ENCODE measurements at places on chromosomes 11 and 22.
A peak's percentile ranks its signal among the peaks of the same experiment; 100 is the strongest.

DNA sequence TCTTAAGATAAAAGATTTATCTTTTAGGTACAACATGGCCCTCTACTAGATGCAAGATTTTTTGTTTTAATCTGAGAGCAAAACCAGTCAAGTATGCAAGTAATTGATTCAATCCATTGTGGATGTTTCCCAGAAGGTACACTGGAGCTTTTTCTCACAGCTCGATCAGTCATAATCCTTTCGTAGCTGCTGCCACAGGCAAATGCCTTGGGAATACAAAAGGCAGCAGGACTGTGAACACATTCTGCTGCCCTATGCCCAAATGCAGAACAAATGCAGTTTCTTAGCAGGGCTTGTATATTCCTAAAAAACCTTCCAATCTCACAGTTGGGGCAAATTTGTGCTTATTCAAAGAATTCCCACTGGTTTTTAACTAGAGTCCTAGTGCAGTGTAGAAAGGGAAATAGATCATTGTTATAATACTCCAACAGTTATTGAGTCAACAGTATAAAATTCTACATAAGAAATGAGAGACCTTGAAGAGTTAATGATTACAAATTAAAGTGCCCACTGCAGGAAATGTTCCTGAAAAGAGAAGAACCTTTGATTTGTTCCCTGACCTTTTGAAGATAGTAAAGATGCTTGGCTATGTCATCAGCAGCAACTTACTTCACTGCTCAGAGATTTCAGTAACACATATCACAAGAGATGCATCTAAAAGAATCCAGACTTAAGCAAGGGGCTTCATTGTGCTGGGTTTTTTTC, 14.1 kb downstream of the LPXN start:
- ATAC-seq: no peak

GRCh38 chr11:108975026-108975425, 310.2 kb downstream of the DDX10 start:
- no peak for ATAC-seq

DNA sequence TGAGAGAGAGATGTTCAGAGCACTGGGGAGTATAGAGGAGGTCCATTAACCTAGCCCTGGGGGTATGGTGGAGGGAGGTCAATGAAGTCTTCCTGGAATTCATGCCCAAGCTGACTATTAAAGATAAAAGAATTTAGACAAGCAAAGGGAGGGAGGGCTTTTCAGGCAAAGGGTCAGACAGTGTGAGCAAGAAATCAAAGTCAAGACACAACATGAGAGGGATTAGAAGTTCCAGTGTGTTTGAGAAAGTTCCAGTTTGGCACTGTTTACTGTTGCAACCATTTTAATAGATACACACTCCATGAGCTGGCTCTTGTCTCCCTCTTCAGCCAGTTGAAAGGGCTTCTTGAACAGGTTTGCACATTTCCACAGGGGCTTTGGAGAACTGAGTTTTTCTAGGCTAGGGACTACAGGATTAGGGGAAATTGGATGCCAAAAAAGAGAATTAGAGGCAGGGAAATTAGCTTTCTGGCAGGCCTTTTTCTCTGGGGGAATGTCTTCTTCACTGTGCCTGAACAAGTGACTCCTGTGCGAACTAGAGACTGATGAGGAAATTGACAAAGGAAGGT, 14.7 kb upstream of the NNMT start:
- no peak for ATAC-seq

DNA sequence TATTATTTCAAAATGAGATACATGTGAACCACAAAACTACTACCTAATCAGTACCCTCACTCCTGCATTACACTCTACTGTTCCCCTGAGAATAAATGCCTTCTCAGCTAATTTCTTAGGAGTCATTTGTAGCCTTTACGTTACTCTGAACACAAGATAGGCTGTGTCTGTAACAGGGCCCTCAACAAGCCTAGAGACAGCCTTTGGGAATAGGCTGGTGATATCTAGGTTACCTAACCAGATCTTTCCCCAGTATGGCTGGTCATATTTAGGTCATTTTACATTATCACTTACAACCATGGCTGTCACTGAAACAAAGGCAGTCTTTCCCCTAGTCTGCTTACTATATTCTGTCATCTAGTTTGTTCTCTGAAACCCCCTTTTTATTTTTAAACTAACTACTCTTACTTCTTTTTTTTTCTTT, 14.2 kb downstream of the ATM start:
- no peak for ATAC-seq

GRCh38 chr11:1042626-1043562, 6.4 kb upstream of the MUC6 start:
- ATAC-seq: no peak

- no peak for ATAC-seq
Observed at GRCh38 chr11:112113539-112114457, 27.1 kb downstream of the SDHD start.

- ATAC-seq: peak; percentile 71
Observed at GRCh38 chr11:110490886-110491285, 61.1 kb downstream of the FDX1 start.

DNA sequence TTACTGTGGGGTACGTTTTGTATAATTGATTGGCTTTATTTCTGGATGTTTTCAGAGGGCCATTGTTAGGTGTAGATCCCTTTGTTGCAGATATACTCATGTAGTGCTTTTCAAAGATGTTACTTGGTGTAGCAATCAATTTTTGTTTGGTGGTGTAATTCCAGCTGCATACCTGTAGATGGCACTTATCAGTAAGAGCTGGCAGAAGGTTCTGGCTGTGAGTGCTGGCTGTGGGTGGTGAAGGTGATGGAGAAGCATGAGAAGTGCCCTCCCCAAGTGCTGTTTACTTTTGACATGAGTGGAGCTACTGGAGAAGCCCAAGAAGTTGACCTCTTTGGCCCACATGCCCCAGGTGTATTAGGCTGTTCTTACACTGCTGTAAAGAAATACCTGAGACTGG, 1074.9 kb downstream of the FAM181B start:
- ATAC-seq: no peak

DNA sequence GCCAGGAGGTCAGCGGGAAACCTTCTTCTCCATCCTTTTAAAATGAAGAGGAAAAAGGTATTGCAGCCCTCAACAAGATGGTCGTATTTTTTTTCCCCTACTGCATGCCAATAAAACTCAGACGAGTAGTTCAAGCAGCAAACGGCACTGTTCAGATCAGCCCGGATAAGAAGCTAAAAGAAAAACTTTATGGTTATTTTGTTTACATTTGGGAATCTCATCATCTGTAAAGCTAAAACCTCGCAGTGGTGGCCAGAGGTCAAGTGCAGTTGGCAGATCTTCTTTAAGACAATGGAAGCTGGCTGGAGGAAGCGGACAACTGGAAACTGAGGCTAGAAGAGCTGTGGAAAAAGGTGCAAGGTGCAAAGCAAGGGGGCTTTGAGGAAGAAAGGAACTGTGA, 31.0 kb upstream of the CHRM4 start:
- no peak for ATAC-seq

DNA sequence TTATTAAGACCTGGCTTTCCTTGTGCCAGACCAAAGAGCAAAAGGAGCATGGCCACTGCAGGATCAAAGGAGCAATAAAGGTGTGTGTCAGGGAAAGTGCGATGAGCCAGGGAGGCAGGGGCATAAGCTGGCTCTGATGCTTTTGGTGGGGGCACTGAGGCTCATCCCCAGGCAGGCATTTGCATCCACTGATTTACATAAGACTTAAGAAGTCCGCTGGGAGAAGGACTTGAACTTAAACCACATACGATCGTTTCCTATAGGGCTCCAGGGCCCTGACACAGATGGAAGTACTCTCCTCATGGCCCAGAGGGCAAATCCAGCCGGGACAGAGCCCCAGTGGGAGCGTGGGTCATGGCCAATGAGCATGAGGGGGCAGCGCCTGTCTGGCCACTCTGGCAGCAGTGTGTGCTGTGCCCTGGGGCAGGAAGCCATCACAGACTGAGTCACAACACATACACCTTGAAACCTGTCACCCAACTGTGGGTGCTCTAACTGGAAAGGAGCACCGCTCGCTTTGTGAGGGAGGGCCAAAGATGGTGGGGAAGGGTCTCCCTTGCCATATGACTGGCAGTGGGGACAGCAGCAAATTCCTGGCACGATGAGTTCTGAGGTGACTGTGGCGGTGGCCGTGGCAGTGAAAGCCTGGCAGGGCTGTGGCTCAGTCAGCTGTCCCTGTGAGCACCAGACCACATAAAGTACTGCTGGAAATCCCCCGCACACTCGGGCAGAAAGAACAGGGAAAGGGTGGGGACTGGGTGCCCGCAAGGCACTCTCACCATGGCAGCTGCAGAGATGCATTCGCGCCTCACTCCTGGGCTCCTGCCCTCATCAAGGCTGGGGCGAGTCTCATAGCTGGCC, 79.4 kb upstream of the LMO1 start:
- no peak for ATAC-seq

- no peak for ATAC-seq
Observed at GRCh38 chr11:5865826-5866225, 8.3 kb upstream of the OR52E8 start.

GRCh38 chr22:48890693-48891554, 936.7 kb downstream of the BRD1 start:
- no peak for ATAC-seq

- ATAC-seq: peak; percentile 66
Observed at GRCh38 chr11:126415669-126416420, 60.4 kb downstream of the ST3GAL4 start.

DNA sequence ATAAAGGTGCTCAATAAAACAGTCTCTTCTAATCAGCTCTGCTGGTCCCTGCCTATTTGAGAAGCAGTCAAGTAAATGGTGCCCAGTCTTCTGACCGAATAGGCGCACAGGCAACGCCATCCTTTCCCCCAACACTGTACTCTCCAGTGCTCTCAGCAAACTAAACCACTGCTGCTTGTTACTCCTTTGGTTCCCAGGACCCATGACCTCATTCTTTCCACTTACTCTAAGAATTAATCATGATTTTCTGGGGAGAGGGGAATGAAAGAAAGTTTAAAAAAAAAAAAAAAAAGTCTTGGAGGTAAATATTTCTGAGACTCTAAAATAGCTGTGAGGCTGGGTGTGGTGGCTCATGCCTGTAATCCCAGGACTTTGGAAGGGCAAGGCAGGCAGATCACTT, 63.7 kb downstream of the SGSM3 start:
- ATAC-seq: no peak

GRCh38 chr11:75151346-75152047, 590 bp downstream of the SLCO2B1 start:
- no peak for ATAC-seq

GRCh38 chr11:134497586-134497985, 85.5 kb upstream of the B3GAT1 start:
- no peak for ATAC-seq

GRCh38 chr22:46083383-46084350, 66.7 kb upstream of the PPARA start:
- no peak for ATAC-seq

- no peak for ATAC-seq
Observed at GRCh38 chr22:46590334-46590733, 29.9 kb upstream of the GRAMD4 start.

DNA sequence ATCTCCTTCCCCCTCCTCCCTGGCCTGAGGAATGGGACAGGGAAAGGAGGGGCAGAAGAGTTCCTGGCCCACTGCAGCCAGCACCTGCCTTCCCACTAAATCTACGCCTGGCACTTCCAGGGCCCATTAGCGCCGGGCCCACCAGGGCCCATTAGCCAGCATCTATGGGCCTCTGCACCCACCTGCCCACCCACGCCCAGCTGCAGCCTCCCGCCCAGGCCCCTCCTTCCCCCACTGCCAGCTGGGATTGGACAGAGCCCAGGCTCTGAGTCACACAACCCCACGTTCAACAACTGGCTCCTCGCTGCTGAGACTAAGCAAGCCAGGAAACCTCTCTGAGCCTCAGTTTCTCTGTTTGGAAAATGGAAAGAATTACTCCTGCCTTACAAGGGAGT, 48.7 kb downstream of the CYTH4 start:
- no peak for ATAC-seq

- ATAC-seq: no peak
Observed at GRCh38 chr11:96075532-96075959, 151.6 kb upstream of the MTMR2 start.

DNA sequence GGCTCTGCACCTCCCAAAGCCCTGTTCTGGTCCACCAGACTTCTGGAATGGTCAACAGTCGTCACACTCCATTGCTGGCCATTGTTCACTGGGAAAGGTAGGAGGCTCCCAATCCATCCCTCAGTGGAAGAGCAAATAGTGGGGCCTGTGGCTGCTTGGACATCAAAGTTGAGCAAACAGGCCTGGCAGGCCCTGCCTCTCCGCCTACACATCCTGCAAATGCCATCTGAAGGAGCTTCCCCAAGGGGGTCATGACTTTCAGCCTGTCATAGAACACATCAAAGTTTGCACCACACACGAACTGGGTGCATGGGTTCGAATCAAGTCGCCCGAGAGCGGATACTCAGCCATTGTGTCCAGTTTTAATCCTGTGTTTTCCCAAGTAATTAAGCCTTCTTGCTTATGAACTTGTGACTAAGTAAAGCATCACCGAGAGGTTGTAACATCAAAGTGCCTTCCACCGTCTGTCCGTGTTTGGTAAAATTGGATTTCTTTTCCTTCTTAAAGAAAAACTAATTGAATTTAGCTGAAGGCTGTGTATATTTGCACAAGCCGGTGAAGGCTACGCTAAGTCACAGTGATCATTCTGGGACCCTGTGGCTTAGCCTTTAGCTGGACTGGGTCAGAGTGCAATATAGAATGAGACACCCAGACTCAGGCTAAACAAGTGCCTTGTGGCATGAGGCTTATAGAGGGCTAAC, 36.1 kb downstream of the CLPB start:
- ATAC-seq: no peak

- ATAC-seq: no peak
Observed at GRCh38 chr22:48918585-48919186, 909.0 kb downstream of the BRD1 start.

All from gastroesophageal sphincter (tissue), 4 donors.